ENCODE measurements at places on chromosomes 12 and 14.

GRCh38 chr12:29713729-29714128, 70.0 kb downstream of the TMTC1 start:
- no peak for DNase-seq

- peak; percentile 69 for DNase-seq
These were observed 67.4 kb downstream of the ACTN1 start for GRCh38 chr14:68911594-68912227.

GRCh38 chr12:102095677-102096263, 24.1 kb downstream of the NUP37 start:
- no peak for DNase-seq

DNA sequence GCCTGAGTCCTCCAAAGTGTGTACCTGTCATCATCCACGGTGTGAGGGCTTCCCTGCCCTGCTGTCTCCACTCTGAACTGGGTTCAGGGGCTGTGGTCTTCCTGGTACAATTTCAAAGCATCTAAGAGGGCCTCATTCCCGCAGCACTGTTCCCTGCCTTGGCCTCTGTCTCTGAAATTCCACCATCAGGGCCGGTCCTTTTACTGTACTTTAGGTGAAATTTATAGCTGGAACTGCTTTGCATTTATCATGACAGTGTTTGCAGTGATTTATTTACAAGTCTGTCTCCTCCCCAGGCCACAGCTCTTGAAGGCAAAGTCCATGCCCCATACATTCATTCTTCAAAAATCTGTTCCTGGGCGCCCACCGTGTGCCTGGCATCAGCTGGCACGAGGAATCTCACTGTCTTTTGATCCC, 36.9 kb upstream of the NCOR2 start:
- no peak for DNase-seq

GRCh38 chr14:54697803-54698202, 130.9 kb downstream of the SAMD4A start:
- DNase-seq, result no peak

DNA sequence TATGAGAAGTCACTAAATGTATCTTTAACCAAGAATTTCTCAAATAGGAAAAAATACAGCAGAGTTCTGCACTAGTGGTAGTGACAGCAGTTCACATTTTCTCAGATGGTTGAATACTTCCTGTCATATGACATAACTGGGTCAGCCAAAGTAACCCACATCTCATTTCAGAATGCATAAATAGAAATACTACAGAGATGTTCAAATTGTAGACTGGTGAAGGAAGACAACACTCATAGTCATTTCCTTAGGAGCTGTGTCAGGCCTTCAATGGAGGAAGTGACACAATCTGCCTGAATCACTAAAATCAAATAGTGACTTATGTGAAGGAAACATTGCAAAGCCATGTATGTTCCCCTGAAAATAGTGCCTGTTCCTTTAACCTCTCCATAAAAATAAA, 32.4 kb downstream of the FERMT2 start:
- DNase-seq, result peak; percentile 76

DNA sequence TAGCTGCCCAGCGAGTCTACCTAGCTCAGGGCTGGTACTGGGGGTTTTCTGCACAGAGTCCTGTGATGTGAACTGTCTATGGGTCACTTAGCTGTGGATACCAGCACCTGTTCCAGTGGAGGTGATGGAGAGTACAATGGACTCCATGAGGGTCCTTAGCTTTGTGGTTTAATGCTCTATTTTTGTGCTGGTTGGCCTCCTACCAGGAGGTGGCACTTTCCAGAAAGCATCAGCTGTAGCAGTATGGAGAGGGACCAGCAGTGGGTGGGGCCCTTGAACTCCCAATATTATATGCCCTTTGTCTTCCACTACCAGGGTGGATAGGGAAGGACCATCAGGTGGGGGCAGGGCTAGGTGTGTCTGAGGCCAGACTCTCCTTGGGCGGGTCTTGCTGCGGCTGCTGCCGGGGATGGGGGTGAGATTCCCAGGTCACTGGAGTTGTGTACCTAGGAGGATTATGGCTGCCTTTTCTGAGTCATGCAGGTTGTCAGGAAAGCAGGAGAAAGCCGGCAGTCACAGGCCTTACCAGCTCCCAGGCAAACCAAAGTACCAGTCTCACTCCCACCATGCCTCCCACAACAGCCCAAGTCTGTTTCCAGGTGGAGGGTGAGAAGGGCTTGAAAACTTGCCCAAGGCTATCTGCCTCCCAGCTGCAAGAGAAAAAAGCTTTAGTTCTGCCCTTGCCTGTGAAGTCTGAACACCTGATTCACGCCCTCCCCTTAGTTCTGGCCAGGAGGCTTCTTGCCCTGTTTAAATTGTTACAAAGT, 163.0 kb upstream of the NUDT4 start:
- DNase-seq, result no peak

DNA sequence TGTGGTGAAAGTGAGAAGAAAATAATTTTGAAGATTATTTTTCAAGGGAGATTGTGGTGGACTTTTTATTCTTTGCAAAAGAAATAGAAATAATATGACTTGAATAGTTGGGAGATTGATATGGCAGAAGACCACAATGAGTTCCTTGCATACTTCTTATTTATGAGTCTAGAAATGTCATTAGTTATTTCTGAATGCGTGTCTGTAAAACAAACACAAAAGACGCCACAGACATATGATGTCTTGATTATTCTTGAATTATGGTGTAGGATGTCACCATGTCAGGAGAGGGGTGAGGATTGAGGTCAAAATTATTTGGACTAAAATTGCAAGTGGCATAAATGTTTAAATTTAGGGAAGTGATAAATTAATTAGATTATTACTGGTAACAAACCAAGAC, 440.7 kb upstream of the PDE3A start:
- no peak for DNase-seq

GRCh38 chr12:4975574-4975973, 65.9 kb downstream of the KCNA1 start:
- no peak for DNase-seq

- DNase-seq, result no peak
These were observed 17.5 kb upstream of the LDHB start for GRCh38 chr12:21675096-21675495.

DNA sequence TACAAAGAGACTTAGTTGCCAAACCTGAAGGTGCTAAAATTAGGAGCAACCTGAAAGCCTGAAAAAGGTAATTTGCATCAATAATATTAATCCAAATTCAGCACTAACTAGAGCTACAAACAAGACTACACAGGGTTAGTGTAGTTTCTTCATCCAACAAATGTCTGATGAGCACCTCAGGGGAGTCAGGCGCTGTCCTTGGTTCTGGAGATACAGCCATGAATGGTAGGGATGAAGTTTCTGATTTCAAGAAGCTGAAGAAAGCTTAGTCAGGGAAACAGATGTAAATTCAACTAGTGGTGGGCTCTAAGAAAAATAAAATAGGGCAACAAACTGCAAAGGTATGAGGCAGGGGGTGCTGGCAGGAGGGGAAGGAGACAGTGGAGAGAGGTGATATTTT, 266.3 kb downstream of the GLT1D1 start:
- DNase-seq, result no peak

GRCh38 chr12:114884575-114884974, 200.6 kb upstream of the TBX3 start:
- DNase-seq, result no peak

DNA sequence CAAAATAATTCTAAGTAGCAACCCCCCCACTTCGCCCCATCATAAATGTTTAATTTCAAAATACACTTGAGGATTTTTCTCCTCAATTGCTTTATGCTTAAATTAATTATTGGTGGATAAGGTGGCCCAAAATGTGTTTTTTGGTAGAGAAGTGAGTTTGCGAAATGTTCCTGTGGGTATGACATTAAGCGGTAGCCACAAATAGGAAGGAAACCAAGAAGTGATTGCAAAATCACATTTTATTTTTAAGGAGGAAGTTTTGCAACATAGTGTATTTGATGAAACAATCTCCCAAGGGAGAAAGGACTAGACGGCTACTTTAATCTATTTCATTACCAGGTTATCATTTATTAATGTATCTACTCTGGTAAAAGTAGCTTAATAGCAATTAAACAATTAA, 25.5 kb downstream of the SLC25A3 start:
- no peak for DNase-seq

DNA sequence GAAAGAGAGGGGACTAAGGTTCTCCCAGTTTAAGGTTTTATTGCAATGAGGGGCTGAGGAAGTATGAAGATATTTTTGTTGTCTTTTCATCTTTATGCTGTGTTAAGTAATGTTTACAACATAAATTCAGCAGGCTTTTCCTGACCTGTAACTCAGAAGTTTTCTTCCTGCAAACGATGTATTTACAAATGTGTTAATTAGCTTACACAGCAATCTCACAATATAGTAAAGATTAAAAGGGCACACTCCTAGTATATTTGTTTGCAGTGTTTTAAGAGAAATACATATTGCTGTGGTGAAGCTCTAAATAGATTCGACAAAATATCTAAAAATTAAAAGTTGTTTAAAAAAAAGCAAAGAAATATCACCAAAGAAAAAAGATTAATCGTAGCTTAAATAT, 55.7 kb downstream of the OR11H12 start:
- DNase-seq, result no peak

GRCh38 chr12:107662484-107662883, 23.1 kb upstream of the PWP1 start:
- no peak for DNase-seq

GRCh38 chr12:86456241-86456640, 200.1 kb upstream of the MGAT4C start:
- no peak for DNase-seq

GRCh38 chr12:43291516-43291915, 260.5 kb downstream of the ADAMTS20 start:
- no peak for DNase-seq

- no peak for DNase-seq
These were observed 213.6 kb downstream of the ERC1 start for GRCh38 chr12:1204581-1205121.

GRCh38 chr12:64943686-64944085, 119.2 kb downstream of the TBC1D30 start:
- DNase-seq, result no peak

GRCh38 chr12:83320350-83320749, 633.6 kb downstream of the TMTC2 start:
- no peak for DNase-seq

DNA sequence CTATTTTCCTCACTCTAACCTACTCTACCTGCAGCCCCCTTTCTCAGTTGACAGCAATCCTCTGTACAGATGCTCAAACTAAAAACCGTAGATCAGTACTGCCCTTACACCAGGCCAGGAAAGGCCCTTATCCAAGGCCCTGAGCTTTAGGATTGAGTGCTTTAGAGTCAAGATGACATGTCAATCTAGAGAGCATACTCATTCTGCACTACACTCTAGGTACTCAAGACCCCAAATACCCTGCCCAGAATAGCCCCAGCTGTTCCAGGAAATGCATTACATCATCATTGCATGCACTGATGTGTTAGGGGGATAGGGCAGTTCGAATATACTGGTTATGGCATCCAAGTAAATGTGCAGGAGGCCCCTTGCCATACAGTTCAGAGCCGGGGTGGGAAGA, 3.5 kb upstream of the PHLDA1 start:
- DNase-seq, result no peak

GRCh38 chr12:56590237-56590830, 39.8 kb downstream of the BAZ2A start:
- DNase-seq, result no peak

DNA sequence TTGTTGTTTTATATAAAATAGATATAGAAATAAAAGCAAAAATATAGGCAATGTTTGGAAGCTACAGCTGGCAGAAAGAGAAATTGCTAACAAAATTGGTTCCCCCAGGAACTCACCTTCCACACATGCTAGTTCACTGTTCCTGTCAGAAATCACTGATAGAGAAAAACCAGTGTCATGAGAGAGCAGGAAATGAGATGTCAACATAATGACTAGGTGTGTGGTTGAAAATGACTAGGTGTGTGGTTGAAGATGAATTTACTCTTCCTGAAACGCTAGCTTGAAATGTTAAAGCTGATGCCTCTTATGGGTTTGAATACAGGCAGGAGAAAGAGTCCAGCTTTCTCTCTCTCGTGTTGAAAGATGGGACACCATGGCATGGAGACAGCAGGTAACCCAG, 216.3 kb downstream of the C12orf42 start:
- no peak for DNase-seq

GRCh38 chr12:123621619-123622530, 11.6 kb downstream of the EIF2B1 start:
- DNase-seq, result no peak

GRCh38 chr14:99809859-99810558, 16.8 kb downstream of the EML1 start:
- no peak for DNase-seq

- DNase-seq, result no peak
These were observed 1.1 kb upstream of the ARG2 start for GRCh38 chr14:67618617-67619063.

- DNase-seq, result no peak
These were observed 846 bp downstream of the BRMS1L start for GRCh38 chr14:35826952-35827416.

- no peak for DNase-seq
These were observed 145.9 kb downstream of the SOX5 start for GRCh38 chr12:23803540-23803939.

GRCh38 chr12:49824895-49825294, 3.3 kb downstream of the NCKAP5L start:
- DNase-seq, result no peak

GRCh38 chr12:128055567-128055966, 211.4 kb upstream of the TMEM132C start:
- DNase-seq, result no peak

DNA sequence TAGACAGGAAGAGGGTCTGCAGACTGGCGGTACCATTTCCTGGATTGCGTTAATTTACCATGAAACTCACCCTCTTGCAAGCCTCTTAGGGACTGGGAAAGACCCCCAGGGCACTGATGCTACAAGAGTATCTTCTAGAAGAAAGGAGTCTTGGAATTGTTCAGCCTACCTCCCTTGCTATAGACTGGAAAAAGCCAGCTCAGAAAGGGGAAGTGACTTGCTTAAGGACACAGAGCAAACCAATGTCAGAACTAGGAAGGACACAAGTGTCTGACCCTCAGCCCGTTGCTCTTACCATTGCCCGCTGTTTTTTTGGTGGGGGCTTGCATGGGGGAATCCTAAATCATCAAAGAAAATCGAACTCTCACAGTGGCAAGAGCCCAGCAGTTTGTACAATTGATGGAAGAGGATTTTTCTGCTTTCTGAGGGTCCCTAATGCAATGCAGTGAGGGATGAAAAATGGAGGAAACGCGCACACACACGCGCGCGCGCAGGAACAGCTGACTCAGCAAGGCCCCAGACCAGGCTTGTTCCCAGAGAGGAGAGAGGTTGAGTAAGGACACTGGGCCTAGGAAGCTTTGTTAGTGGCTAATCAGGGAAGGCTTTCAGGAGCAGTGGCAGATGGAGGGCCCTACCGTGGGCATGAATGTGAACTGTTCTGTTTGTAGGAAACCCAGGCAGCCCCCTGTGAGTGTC, 50.9 kb downstream of the RIN3 start:
- no peak for DNase-seq

GRCh38 chr14:69818758-69819191, 21.7 kb upstream of the SLC10A1 start:
- DNase-seq, result peak; percentile 32

- peak; percentile 7 for DNase-seq
These were observed 1124.7 kb downstream of the FLRT2 start for GRCh38 chr14:86654558-86655184.

DNA sequence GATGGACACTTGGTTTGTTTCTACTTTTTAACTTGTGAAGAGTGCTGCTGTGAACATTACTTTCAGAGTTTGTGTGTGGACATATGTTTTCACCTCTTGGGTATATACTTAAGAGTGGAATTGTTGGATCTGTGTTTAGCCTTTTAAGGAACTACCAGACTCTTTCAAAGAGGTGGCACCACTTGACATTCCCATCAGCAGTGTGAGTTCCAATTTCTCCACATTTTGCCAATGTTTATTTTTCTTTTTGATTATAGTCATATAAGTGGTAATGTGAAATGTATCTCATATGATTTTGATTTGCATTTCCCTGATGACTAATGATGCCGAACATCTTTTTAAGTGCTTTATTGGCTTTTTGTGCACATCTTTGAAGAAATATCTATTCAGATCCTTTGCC, 44.8 kb downstream of the ARHGAP5 start:
- DNase-seq, result no peak

All from T-helper 2 cell (primary cell).